Fibroblast of skin of left biceps (primary cell): ENCODE measurements at places on chromosomes 11 and 22.

DNA sequence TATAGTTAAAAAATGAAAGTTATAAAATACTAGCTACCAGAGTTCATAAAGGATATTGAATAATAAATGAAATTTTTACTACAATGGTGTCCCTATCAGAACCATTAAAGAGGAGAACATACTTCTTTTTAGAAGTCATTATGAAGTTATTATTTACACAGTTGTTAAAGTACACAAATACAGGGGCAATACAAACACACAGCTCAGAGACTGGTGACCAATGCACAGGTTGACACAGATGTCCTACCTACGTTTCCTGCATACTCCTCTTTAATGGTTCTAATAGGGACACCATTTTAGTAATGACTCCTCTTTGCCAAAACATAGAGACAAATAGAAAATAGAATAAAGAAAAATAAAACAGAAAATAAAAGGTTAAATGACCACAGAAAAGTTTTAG lies 10.1 kb downstream of the NLRP10 start:
- no peak for DNase-seq

GRCh38 chr11:2085251-2086066 lies 53.7 kb downstream of the IGF2 start:
- no peak for DNase-seq

DNA sequence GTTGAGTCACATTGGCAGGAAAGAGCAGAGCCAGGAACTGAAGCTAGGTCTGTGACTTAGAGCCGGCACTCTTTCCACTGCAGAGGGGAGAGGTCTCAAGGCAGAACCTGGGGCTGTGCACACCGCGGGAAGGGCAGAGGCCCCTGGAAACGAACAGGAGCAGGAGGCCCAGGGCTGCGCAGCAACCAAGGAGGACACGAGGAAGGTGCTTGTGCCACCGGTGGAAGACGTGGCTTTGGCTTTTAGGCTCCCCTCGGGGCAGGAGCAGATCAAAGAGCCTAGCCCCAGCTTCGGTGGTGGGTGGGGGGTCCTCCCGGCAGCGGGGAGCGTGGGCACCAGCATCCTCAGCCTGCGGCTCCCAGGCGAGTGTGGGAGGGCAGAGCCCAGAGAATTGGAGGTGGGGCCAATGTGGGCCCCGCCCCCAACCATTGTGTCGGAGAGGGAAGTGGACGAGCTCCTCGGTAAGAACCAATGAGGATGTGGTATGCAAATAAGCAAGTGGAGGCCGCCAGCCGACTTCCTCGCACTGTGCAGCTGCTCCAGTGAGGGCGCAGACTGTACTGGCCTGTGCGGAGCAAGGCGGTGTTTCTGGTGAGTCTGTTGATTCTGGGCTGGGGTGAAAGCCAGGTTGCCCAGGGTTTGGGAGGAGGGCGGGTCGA lies at the start of gene CCDC116:
Gene CCDC116 (plus strand): TSS at position 524 of the 659 bp plus-strand sequence. CDS start 422 bp downstream, outside the sequence.
- DNase-seq: no peak

GRCh38 chr11:79199729-79200354 lies 241.0 kb downstream of the TENM4 start:
- DNase-seq: no peak
